ENCODE measurements at places on chromosomes 16 and 17. TPM values are rescaled to one million over a fixed set of nuclear protein-coding genes. Genes with fewer than 3 reads are reported as not detected.
A peak's percentile ranks its signal among the peaks of the same experiment; 100 is the strongest.

CD7 gene
- 370 TPM for polyA plus RNA-seq

DNA sequence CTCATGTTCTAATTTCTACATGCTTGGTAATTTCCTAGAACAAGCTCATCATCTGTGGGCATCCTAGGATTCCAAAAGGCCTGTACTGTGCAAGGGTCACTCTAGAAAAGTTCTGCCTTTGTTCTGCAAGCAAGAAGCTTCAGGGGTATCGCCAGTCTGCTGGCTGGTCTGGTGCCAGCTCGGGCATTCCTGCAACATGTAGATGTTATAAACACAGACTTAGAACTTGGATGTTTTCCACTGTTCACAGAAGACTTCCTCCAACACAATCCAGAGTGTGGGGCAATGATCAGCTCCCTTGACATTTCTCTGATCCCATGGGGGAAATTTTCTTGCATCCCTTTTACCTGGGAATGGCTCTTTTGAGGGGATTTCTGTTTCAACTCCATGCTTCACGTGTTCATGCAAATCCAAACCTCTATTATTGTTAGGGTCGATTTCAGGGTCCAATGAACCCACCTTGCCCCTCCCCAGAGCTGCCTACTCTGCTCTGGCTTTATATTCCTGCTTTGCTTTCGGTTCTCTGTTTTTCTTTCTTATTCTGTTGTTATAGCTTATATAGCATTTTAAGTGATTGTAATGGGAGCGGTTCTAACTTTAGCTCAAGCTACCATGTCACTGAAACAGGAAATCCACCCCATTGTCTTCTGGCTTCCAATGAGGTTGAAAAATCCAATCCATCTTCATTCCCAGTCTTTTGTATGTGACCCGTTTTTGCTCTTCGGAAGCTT is 25.3 kb downstream of the UBE2O start:
- DNase-seq, result no peak

DNA sequence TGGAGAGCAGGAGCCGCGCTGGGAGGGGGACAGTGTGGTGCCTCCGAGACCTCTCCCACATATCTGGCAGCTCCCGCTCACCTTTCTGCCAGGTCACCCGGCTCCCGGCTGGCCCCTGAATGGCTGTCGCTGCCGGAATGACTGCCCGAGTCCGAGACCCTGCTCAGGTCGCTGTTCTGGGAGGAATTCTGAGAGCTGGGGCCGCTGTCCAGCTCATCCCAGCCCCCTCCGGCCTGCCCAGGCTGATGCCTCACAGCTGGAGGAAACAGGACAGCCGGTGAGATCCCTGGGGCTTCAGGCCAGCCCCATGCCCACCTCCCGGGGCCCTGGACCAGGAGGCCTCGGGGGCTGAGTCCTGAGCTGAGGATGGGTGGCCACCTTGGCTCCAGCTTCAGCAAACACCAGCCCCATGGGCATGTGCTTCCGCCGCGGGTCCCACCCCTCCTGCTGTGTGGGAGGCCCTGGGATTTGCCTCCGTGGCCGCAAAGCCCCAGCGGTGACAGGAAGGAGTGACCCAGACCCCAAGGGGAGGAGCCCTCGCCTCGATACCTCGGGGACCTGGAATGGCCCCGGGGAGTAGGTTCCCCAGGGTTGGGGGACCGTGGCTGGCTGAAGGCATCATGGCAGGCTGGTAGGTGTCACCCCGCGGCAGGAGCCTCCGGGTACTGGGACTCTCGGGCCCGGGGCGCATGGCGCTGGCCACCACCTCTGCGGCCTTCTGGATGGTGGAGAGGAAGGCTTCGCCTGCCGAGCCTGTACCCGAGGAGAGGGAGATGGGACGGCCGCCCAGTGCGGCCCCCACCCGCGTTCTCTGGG is 6.9 kb downstream of the TEPSIN start:
- DNase-seq, result no peak

DNA sequence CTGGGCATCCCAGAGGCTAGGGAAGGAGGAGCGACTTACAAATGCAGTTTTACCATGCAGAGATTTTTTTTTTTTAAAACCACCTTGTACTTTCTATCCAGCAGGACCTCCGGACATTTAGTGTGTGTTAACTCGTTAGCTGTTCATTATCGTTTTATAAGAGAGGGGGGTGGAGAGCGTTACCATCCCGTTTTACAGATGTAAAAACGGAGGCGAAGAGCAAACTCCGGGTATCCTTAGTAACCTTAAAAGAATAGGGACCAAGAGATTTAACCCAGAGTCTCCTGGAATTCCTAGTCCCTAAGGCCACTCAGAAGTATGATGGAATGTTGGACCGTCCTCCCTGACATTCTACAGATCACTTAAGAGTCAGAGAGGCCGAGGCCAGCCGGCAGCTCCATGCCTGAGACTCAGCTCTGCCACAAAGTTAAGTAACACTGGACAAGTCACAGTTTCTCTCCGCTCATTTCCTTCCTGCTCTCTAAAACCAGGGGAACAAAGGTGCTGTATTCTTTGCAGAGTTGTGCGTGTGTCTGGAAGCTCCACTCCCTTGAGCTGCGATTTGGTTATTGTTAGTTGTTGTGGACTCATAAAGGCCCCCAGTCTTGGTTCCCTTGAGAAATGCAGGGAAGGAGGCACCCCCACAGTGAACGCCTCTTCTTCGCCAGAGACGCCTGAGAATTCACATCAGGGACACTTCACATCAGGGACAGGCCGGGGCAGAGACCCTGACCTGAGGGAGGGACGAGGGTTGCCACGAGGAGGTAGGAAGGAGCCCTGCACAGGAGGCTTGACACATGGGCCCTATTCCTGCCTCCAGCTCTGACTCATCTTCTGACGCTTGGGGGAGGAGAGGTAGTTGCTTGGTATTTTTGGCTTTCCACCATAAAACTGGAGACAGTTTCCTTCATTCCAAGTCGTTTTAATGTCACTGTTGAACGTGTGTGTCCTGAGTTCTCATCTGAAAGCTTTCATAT is 1.2 kb downstream of the DUSP14 start:
- DNase-seq, result no peak

GRCh38 chr17:6756425-6757031 is 682 bp downstream of the XAF1 start:
- DNase-seq, result no peak

ZFPM1 gene
- 0.75 TPM for polyA plus RNA-seq

DNA sequence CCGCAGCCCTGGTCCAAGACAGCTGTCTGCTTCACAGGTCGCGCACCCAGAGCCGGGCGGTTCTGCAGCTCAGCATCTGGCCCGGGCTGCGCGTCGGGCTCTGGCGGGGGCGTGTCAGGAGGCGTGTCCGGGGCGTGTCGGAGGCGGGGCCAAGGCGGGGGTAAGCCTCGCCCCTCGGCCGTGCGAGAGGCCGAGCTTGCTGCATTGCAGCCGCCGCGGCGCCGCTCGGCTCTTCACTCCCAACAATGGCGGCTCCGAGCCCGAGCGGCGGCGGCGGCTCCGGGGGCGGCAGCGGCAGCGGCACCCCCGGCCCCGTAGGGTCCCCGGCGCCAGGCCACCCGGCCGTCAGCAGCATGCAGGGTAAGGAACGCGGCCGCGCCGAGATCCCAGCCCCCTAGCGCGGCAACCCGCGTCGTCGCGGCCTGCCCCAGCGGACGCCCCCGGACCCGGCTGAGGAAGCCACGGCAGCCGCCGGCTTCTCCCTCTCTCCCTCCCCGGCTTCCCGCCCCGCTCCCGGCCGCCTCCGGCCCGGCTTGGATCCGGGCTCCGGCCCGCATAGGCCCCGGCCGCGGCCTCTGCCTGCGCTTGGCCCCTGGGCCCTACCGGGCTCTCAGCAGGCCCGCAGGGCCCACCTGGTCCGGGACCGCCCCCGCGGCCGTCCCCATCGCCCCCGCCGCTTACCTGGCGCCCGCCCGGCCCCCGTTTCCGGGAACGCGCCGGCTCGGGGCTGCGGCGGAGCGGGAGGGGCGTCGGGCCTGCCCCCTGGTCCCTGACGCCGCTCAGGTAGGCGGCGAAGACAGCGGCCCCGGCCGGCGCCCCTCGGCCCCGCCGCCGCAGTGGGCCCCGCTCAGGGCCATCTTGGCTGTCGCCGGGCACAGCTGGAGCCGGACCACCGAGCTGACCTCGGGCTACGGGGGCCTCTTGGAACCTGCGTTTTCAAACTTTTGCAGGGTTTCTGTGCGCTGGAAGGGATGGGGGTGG is at the start of gene MAP2K4:
TSS of gene MAP2K4 (plus strand) at position 236 of the 981 bp plus-strand sequence. CDS start at position 246, 10 bp downstream.
- DNase-seq, result peak; percentile 93

DNA sequence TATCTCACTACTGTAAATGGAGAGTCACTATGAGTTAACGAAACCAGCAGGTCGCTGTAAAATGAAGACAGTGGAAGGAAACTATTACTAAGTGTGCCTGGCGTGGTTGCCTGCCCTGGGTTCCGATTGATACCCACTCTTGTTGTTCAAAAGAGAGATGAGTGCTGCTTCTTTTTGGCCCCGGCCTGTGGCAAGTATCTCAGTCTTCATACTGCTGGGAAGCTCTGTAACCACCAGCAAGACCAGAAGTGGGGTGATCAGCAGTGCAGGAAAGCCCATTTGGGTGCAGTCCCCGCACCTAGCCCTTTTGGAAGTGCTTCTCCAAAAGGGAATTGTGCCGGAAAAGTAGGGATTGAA is 104.5 kb downstream of the SNX29 start:
- no peak for DNase-seq

GRCh38 chr17:72137161-72137560 is 16.3 kb downstream of the SOX9 start:
- DNase-seq, result no peak

GRCh38 chr17:77634710-77635109 is 323.8 kb upstream of the TNRC6C start:
- no peak for DNase-seq

KRTAP2-3 gene
- not detected for polyA plus RNA-seq

RBFOX1 gene
- not detected for polyA plus RNA-seq

GGT6 gene
- not detected for polyA plus RNA-seq

HID1 gene
- polyA plus RNA-seq, result 0.34 TPM

GRCh38 chr17:77295241-77295853 is 154.6 kb downstream of the SEC14L1 start:
- DNase-seq, result no peak
